ENCODE measurements at places on chromosomes 6 and 20.
A peak's percentile ranks its signal among the peaks of the same experiment; 100 is the strongest.

DNA sequence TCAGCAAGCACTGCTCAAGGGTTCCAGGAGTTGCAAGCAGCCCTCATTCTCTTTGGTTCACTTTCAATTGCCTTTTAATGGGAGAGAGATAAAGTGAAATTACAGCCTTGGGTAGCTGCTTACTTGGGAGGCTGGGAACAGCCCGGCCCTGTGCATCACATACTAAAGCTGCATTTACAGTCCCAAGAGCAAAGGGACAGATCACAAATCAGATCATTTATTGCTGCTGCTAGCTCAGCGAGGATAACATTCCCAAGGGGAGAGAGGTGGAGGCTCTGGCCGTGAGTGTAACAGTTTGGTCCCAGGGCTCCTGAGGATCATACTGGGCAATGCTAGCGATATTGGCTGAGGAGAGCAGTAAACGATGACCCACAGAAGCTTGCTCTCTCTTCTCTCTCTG lies 133.1 kb downstream of the CDH26 start:
- no peak for DNase-seq

GRCh38 chr20:36126836-36127527 lies 27.6 kb upstream of the EPB41L1 start:
- no peak for DNase-seq

DNA sequence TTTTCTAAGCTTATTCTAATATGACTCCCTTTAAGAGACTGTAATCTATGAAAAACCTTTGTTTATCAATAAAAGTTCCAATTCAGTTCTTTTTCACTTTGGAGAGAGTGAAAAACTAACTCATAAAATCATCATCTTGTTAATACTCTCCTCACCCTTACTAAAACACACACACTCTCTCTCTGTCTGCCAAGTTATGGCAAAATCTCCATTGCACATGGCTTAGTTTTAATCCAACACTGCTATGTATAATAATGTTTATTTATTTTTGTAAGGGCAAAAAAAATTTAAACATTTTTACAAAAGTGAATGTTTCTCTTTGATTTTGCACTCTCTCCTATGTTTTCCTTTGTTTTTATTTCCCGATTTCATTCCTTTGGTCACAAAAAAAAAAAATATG lies 253.2 kb downstream of the BMP7 start:
- DNase-seq, result peak; percentile 45

DNA sequence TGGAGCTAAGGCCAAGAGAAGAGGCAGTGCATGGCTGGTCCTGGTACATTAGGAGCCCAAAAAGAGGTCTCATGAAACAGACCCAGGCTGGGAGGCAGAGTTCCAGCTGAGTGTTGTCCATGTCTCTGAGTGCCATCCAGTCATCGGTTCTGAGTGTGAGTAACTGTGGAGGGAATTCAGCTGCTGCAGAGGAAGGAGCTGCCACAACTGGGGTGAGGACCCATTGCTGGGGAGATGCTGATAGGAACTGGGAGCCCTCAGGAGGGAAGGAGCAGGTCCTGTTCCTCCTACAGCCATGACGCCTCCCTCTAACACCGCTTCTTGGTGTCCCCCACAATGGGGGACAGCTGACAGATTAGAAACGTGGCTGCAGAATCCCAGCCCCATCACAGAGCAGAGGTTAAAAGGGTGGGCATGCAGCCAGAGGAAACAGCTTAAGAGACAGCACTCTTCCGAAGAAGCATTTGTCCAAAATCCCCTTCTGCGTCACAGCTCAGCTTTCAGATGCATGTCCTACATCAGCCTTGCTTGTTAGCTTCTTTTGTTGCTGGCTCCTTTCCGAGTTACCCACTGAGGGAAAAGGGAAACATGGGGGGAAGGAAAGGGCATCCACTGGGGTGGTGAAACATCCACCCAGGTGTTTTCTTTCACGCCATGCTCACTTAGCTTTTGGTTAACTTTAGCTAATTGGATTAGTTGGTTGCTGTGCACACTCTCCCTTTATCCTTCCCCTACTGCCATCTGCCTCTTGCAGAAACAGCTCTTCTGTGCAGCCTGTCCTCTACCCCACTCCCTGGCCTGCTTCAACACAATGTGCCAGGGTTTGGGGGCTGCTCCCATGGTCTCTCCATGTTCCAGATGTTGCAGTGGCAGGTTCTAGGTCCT lies 239.2 kb downstream of the SYNDIG1 start:
- no peak for DNase-seq

- peak; percentile 49 for DNase-seq
These were observed 385.7 kb downstream of the GRIK2 start for GRCh38 chr6:101779051-101779844.

- DNase-seq, result no peak
These were observed 131.6 kb upstream of the AGPAT4 start for GRCh38 chr6:161405418-161405817.

DNA sequence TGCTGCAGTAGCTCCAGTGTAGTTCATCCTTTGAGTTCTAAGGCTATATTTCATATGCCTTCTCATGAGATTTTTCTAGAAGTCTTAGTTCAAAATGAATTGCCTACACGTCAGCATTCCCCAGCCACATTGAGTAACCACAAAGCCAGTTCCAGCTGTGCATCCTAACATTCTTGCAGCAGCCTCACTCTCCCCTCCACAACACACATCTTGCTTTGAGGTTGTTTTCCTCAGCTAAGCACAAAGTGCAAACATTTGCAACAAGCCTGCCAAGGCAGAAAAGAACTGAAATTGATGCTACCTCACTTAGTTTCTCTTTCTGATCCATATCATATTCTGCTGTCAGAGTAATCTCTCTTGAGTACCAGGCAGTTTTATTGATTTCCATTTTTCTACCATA lies 160.7 kb upstream of the KCNQ5 start:
- DNase-seq, result peak; percentile 64

DNA sequence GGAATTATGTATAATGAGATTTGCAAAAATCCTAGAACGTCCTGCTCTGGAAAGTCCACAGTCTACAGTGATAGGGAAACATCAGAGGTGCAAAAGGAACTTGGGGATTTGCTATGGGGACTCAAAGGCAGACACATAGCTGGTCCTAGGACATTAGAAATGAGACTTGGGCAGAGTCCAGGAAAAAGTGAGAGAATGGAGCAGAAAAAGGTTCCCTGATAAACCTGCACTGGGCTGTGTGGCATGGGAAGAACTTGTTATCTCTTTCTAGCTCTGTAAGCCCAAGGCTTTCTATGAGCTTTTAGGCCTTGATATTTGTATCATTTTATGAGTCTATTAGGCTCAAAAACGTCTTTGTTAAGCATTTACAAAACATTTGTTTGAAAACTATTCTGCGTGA lies 15.2 kb downstream of the PRND start:
- no peak for DNase-seq

DNA sequence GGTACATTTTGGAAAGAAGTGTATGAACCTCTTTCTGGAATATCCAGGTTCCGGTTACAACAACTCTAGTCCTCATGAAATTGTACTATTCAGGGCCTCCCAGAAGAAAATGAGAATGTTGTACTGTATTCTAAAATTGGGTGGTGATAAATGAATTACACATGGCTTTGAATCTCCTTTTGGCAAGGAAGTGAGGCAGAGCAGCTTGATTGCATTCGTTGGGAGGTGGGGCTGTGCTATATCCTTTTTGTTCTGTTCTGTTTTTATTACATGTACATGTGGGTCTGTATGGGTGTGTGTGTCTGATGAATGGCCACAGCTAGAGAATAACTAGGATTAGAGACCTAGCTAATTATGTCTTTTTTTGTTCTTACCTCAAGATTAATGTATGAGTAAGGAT lies 37.8 kb upstream of the SNRPB2 start:
- no peak for DNase-seq

GRCh38 chr6:47413752-47414422 lies 63.7 kb upstream of the CD2AP start:
- peak; percentile 71 for DNase-seq

GRCh38 chr6:154292066-154292465 lies 64.5 kb downstream of the IPCEF1 start:
- DNase-seq, result no peak

DNA sequence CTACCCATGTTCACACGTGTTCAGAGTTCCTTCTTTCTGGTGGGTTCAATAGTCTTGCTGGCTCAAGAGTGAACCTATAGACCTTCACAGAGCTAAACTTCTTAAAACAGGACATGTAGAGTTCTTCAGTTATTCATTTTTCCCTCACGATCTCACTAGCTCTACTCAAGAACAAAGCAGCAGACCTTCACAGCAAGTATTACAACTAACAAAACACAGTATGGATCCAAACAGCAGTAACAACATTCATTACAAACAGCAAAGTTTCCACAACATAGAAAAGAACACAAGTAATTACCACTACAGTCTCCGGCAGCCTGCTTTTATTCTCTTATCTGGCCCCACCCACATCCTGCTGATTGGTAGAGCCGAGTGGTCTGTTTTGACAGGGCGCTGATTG lies 39.5 kb upstream of the MCUR1 start:
- DNase-seq, result no peak

DNA sequence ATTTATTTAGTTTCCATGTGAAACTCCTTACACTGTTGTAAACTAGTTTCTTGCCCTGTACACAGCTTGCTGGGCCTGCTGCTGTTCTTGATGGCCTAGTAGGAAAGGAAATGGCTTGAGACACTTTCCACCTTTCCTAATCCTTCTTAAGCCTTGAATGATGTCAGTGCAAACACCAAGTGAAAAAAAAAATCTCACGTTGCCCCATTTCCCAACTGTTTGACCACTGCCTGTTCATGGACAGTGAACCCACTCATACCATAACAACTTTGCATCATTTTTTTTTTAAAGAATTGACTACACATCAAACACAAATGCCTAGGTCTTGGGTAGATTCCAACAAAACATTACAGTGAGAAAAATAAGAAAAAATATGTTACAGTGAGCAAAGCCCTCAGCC lies 653.6 kb upstream of the FLRT3 start:
- DNase-seq, result no peak

DNA sequence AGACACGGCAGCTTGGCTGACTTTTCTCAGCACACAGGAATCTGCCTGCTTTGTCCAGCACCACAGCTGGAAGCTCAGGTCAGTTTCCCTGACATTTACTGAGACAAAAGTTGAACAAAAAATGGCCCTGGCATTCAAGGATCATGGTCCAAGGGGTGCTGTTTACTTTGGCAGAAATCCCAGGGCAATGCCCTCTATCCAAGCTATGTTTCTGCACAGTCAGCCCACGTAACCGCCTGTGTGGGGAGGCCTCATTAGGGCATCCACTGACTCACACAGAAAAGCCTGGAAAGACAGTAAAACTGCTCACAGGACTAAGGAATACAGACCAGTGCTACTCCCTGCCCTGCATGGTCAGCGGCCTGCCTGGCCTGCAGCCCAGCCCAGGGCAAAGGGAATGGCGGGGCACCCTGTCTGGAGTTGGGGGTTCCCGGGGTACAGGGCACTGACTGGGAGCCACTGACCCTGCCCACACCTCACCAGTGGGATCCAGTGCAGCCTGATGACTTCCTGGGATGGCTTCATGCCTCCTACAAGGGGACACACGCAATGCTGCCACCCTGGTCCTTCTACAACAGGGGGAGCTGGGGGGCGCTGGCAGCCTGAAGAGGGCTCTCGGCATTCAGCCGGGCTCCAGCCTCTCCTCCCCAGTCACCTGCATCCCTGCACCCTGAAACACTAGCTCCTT lies 77.1 kb downstream of the NINL start:
- DNase-seq, result peak; percentile 39

GRCh38 chr6:109087661-109088264 lies 6.9 kb downstream of the SESN1 start:
- DNase-seq, result no peak

DNA sequence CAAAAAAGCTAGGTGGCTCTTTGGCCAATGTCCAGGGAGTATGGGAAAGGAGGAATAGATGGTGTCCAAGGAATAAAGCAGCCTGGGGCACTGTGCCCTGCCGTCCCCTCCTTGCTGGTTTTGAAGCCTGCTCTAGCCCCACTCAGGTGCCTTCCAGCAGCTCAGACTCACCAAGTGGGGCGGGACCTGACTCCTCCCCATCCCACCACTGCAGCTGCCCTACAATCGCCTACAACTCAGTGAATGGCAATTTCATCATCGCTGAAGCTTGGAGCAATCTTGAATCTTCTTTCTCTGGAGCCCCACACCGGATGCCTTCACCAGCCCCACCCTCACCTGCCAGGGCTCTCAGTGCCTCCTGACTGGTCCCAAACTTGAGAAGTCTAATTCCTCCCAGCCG lies 56.4 kb upstream of the NXT1 start:
- DNase-seq, result no peak

- no peak for DNase-seq
These were observed 427 bp upstream of the NFKBIE start for GRCh38 chr6:44265722-44266233.

- no peak for DNase-seq
These were observed 475.8 kb upstream of the JARID2 start for GRCh38 chr6:14770040-14770439.

DNA sequence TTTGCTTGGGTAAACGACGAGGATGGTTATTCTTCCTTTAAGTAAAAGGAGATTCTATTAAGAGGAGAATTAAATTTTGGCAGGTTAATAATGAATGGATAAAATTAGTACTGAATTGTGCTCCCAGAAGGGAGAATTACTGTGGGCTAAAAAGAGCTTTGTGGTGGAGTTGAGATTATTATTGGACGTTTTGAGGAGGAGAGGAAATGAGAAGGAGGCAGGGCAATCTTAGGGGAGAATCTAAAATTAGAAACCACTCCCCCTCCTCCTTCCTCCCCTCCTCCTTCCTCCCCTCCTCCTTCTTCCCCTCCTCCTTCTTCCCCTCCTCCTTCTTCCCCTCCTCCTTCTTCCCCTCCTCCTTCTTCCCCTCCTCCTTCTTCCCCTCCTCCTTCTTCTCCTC lies 331.8 kb downstream of the PRL start:
- DNase-seq, result no peak

DNA sequence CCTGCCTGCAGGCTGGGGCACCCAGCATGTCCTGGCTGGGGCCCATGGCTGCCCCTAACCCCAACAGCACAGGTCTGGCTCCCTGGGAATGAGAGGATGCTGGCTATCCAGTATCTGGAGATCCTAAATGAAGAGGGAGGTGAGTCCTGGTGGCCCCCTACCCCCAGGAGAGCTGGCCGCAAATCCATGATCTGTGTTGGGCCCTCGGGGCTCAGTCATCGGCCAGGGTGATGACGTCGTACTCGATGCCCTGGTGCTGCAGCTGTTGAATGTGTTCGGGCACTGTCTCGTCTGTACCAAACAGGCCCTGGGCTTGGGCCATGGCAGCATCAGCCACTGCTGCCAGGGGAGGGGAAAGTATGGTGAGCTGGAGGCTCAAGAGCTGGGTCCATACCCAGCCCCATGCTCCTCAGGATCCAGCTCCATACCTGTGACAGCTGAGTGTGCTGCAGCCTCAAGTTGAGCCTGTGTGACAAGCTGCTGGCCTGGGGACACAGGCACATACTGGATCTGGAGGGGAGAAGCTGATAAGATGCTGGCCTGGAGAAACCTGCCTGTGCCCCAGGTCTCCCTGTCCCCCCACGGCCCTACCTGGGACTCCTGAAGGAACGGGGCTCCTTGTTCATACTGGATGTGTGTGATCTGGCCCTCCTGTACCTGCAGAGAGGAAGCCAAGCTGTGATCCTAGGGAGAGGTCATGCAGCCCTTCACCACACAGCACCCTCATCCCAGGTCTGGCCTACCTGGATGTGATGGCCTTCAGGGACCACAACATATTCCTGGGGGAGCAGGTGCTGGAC lies 14.5 kb downstream of the PCIF1 start:
- no peak for DNase-seq
